ENCODE measurements at places on chromosomes 13 and 19.

DNA sequence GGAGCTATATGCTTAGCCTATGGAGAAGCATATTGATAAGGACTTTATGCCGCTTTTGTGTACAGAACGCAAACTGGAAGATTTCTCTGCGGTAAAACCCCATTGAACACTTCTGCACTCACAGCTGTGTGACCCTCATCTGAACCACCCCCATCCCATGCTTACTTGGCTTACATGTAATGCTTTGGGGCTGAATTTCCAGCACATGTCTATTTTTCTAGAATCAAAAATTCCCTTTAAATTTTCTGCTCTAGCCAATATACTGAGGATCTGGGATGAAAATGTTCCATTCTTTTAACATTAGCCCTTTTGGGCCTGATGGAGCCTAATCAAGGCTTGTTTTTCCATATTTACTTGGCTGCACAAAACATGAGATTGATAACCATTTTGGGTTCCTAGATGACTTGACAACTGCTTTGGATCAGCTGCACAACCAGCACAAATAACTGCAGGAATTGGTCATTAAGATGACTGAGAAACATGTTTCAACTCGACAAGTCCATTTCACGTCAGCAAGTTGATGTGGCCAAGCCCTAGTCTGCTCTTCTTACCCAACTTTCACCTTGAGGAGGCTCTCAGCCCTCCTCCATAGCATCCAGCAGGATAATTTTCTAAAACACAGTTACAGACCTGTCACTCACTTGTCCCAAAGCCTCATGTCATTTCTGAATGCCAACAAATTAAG is 52.4 kb downstream of the TNFSF11 start:
- no peak for DNase-seq

GRCh38 chr13:40236566-40237168 is 429.8 kb downstream of the FOXO1 start:
- DNase-seq = no peak

- peak; percentile 31 for DNase-seq
These were observed 521.0 kb downstream of the SUCLA2 start for GRCh38 chr13:47480121-47480520.

GRCh38 chr13:103187721-103188156 is 121.5 kb upstream of the SLC10A2 start:
- DNase-seq = no peak

DNA sequence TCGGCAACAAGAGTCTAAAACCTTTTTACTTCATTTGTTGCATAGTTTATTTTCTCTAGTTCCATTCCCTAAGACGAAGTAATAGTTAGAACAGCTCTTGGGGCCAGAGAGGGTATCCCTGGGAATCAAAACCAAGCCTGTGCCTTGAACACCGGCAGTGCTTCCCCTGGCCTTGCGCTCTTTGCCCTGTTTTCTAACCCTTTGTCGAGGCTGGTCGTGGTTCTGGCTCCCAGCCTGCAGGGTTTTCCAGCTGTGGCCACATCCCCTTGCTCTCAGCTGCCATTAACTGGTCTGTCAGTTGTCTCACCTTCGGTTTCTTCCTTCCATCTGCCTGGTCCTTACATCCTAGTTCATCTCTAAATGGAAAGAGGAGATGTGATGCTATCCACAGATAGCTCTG is 61.0 kb downstream of the HSPH1 start:
- DNase-seq = no peak

DNA sequence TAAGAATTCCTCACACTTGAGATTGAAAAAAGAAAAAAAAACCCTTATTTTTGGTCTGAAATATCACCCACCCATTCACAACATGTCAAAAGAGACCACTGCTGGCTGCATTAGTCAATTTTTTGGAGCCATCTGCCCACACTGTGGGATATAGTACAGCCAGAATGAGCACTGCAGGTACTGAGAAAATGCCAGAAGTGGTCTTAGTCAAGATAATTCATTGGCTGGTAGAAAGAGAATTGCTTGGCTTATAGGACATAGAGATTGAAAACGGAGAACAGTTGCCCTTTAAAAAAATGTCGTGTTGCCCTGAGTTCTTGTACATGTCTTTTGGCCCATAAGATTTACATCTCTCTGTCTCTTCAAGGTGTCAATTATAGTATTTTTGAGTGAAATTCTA is 1899.5 kb downstream of the OLFM4 start:
- no peak for DNase-seq

DNA sequence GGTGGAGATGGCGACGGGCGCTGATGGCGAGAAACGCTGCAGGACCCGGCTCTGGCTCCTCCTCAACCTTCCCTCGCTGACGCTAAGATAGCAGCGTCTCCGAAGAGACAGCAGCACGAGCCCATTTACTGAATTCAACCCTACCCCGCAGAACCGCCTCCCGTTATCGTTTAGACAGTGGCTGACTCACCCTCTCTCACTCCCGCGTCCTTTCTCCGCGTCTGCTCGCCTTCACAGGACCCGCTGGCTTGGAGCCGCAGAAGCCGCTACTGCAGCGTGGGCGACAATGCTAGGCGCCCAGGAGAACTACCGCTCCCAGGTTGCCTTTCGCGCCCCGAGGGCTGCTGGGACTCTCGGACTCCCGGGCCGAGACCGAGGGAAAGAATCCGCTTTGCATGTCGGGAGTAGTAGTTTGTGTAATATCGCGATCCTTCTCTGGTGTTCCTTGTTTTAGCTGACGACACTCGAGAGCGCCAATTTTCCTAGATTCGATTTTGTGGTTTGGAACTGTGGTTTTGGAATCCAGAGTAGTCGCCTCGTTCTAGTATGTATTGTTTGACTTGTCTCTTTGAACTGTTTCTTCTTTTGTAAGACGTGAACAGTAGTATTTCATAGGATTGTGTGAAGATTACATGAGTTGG is at the start of gene KBTBD6:
Gene KBTBD6, minus strand, starts transcription at position 291 of the 641 bp plus-strand sequence. CDS start 291 bp downstream, outside the sequence.
- DNase-seq = peak; percentile 99

GRCh38 chr19:29671393-29672160 is 6.3 kb downstream of the PLEKHF1 start:
- DNase-seq = no peak

- no peak for DNase-seq
These were observed 6.7 kb downstream of the ZNF317 start for GRCh38 chr19:9146882-9147281.

DNA sequence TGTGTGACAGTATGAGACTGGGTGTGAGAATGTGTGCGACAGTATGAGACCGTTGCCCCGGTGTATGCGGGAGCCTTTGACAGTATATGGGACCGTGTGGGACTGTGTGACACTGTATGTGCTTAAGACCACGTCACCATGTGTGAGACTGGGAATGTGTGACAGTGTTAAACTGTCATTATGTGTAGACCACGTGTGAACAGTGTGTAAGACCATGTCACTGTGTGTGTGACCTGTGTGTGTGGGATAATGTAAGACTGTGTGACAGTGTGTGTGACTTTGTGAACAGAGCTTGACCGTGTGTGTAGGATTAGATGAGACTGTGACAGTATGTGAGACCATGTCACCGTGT is 549 bp downstream of the ZNF583 start:
- DNase-seq = no peak

DNA sequence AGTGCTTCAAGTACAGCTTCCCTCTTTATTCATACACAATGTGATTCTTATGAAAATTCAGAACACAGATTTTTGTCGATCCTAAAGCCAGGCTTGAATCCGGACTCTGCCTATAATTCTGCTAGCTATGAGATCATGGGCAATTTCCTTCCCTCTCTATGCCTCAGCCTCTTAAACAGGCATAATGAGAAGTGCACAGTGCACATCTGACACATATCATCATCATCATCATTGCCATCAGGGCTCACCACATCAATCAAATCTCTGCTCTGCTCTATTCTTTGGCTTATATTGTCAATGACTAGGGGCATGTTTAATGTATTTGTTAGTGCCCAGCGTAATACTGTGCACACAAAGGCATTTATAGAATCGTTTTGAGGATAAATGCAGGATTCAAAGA is 269.1 kb downstream of the ABCC4 start:
- DNase-seq = no peak

- DNase-seq = peak; percentile 15
These were observed 1.3 kb downstream of the SAFB start for GRCh38 chr19:5624018-5624663.

DNA sequence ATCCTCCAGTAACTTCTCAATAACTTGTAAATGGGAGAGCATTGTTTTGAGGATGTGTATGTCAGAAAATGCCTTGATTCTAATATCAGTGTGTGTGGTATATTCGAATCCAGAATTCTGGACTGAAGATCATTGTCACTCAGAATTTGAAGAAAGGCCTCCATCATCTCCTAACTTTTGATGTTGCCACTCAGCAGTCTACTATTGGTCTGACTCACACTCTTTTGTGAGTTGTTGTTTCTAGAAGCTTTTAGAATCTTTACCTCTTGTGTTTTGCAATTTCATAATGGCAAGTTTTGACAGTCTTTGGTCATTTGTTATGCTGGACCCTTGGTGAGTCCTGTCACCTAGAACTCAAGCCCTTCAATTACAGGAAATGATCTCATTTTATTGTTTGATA is 77.0 kb downstream of the RUBCNL start:
- DNase-seq = no peak

DNA sequence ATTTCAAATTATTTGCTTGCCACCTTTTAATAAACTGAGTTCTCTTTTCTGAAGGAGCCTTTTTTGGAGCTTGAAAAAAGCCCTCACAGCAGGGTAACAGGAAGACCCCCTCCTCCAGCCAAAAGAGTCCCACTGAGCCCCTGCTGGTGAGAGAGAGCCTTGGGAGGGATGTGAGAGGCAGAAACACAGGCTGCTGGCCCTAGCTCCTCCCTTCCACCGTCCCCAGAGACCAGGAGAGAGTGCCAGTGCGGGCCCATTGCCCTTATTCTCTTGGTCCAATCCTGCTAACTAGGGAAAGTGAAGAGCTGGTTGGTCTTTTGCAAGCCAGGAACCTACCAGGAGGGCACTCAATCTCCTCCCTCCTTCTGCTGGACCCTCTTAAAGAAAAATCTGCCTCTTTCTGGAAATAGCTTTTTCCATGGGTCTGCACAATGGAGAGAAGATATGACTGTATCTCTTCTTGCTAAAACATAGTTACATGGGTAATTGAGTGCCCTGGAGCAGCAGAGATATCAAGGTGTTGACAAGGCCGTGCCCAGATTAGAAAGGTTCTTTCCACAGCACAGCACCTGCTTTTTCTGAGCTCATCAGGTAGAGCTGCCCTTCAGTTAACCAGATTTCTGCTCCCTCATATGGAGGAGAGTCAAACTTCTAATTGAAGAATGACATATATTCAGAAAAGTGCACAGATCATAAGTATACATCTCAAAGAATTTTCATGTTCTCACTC is 113.9 kb downstream of the LRCH1 start:
- no peak for DNase-seq

DNA sequence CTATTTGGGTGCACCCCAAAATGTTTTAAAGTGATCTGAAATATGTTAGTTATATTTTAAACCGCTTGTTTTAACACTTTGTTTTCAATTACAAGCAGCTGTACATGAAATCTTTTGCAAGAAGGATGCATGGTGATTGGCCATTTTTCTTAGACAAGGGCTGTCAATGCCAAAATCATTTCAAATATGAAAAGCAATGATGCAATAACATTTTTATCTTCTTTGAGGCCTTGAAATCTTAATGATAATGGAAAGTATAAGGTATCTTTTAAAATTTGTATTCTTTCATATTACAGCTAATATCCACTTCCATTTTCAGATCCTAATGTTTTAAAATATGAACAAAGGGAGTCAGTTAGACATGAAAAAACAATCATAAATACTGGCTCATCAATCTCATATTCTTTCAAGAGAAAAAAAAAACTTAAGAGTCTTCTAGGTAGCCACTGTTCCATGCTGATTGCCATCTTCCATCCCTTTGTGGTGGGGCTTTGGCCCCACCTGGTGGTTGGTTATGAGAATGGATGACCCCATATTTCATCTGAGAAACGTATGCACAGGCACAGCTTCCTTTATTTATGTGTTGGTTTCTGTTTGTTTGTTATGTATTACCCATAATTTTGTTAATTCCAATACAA is 330.3 kb upstream of the MIR17HG start:
- DNase-seq = peak; percentile 12

- DNase-seq = no peak
These were observed 43.1 kb downstream of the TEX29 start for GRCh38 chr13:111363591-111363990.

DNA sequence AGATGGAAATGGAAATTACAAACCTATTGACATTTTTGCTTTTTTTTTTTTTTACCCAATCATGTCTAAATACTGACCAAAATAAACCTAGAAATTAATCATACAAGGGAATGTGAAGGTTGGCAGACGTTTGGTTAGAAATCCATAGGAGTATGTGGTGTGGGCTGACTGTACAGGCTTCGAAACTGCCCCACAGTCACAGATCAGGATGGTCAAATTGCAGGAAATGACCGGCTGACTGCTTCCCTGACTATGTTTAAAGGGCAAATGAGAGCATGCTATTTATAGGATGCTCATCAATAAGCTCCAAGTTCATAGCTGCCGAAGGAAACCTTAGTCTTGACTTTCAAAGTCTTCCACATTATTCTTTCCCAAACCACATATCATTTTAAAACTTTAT is 118.4 kb downstream of the COG6 start:
- no peak for DNase-seq

DNA sequence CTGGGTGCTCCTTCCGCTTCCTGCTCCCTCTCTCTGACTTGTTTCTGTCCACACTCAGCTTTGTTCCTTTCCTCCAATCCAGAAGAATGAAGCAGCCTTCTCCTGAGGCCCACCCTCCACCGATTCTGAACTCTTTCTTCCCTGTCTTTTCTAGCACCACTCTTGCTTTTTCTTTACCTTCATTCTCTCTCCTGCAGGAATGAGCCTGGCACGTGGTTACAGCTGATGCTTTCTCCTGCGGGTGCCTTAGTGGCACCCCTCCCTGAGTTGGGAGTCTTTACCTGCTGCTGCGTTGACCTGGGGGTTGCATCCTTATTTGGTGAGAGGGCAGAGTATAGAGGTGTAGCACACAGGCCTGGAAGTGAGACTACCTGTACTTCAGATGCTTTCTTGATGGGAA is 6.2 kb downstream of the UBAC2 start:
- DNase-seq = no peak

GRCh38 chr13:112618501-112618900 is 30.5 kb upstream of the TUBGCP3 start:
- no peak for DNase-seq

DNA sequence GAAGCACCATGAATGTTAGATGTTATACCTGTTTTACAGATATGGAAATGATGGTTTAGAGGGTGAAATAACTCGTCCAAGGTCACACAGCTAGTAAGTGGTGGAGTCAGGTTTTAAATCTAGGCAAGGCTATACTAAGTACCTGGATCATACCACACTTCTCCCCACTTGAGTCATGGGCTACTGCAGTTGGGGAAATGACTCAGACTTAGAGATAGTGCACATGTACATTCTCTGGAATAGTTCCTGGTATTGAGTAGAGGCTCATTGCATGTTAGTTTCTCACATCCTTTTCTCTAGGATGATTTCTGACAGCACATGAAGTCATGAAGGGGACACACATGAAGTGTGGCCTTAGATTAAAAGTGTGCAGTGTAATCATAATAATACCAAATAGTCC is 76.2 kb upstream of the TNFSF11 start:
- peak; percentile 32 for DNase-seq

- DNase-seq = peak; percentile 42
These were observed 852.7 kb upstream of the KLHL1 start for GRCh38 chr13:70960841-70961443.

- no peak for DNase-seq
These were observed 181.0 kb upstream of the GPR12 start for GRCh38 chr13:26941345-26942174.

- no peak for DNase-seq
These were observed 21.0 kb downstream of the TNFSF9 start for GRCh38 chr19:6551607-6552450.

Measured in astrocyte of the cerebellum (primary cell).